ENCODE measurements at places on chromosomes 3 and 15. TPM values are rescaled to one million over a fixed set of nuclear protein-coding genes. Genes with fewer than 3 reads are reported as not detected.

SRP14 gene
- polyA plus RNA-seq = 457 TPM

DNA sequence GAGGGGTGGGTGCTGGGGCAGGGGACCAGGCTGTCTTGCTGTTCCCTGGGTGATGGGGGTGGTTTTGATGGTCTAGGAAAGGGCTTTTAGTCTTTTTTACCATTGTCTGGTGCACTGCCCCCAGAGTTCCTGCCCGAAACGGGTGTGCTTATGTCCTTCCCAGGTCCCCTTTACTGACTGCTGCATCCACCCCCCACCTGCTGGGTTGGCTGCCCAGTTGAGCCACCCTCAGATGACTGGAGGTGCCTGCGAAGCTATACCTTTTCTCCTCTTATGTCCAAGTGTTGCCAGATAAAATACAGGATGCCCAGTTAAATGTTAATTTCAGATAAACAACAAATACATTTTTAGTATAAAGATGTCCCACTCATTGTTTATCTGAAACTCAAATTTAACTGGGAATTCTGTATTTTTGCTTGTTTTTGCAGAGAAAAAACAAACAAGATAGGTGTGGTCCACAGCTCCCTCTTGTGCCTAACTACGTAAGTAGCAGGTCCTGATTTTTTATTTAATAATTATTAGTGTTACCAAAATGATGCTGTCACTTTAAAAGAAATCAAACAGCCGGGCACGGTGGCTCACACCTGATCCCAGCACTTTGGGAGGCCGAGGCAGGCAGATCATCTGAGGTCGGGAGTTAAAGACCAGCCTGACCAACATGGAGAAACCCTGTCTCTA lies 6.1 kb upstream of the RPP14 start:
- peak; percentile 82 for DNase-seq

DNA sequence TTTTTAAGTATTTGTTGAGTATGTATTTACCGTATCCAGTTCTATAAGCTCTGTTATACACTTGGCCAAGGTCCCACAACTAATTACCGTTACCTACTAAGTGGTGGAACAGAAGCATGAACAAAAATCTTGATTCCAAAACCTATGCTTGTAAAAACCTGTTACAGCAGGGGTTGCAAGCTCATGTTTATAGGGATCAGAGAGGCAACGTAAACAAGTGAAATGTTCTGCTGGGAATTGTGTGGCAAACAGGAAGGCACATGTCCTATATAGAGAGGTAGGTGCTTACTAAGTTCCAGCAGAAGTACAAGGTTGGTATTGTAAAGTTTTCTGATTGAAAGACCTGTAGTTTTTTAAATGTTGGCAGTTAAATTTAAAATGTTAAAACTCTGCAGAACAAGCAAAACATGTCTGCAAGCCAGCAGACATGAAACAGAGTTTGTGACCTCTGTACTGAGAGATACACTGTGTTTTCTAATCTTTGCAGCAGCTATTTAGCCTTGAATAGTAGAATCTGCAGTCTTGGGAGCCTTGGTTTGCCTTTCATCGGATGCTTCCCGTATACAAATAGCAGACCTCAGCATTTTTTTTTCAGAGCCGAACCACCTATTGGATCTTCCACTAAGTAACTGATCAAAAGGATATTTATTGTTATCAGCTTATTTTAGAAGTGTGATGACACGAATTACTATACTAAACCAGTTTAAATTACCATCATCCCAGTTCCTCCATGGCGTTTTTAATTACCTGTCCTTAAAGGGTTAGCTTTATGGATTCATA lies 11.4 kb downstream of the IREB2 start:
- DNase-seq = no peak

GRCh38 chr3:69250014-69250413 lies 127.6 kb upstream of the LMOD3 start:
- DNase-seq = peak; percentile 89

- DNase-seq = no peak
Observed at GRCh38 chr15:25611603-25612002, 172.8 kb upstream of the UBE3A start.

DNA sequence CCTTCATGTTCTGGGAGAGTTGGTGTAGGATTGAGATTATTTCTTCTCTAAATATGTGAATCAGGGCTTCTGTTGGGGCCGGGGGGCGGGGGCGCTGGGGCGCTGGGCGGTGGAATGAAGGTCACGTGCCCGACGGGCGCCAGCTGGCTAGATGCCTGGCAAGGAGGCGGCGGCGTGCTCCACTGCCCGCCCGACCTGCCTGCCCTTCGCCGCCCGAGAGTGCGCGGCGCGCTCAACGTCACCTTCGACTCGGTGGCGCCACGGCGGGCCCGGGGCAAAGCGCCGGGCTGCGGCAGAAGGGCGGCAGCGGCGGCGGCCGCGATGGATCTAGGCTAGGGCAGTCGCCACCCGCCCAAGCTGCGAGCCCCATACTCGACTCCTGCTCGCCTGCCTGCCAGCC lies 47.0 kb upstream of the LHFPL4 start:
- peak; percentile 28 for DNase-seq

- no peak for DNase-seq
Observed at GRCh38 chr3:105511031-105511430, 144.3 kb downstream of the ALCAM start.

KBTBD13 gene
- not detected for polyA plus RNA-seq

DNA sequence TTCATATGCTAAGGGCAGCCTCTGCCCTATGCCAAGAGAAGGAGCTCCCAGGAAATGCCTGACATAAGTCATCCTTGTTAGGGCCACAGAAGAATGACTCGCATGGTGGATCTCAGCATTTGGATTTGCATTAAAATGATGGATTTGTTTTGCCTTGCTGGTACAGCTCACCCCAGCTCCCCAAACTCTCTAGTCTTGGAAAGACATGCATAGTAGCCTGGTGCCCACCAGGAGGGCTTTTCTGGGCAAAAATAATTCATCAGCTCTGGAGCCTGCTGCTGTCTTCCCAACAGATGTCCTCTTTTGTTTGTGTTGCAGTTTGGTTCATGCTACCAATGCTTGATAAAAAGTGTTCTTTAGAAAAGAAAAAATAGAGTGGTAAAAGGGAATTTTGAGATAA lies 833.0 kb downstream of the AGBL1 start:
- DNase-seq = no peak

DNA sequence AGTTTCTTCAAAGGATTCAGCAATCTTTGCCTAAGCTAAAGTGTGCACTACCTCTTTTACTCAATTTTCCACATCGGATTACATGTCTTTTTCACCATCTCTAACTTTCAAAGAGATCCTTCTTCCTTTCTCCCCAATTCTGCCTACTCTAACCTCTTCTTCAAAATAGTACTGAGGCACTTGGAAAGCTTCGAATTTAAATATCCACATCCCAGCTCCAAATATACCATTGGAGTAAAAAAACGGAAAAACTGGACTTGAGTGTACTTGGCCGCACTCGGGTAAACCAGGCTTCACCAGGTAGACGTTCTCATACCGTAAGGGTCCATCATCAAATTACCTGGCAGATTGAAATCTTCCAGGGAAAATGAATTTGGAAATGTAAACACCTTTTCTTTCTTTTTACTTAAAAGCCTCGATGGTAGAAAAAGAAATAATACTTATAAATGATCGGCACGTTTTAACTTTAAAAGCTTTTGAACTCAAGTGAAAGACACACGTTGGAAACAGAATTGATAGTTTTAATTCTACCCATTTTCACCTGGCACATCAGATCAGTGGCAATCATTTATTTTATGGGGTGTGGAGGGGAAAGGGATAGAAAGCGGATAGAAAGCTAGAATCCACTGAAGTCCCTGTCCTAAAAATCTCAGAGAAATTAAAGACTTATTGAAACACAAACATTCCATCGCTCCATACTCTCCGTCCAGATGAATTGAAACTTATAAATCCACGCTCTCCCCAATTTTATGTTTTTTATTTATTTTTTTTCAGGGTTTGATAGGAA lies 8.2 kb upstream of the MEIS2 start:
- DNase-seq = peak; percentile 59

GRCh38 chr3:151403246-151403645 lies 18.7 kb upstream of the P2RY12 start:
- DNase-seq = no peak

- no peak for DNase-seq
Observed at GRCh38 chr3:65967451-65967850, 71.3 kb downstream of the MAGI1 start.

- DNase-seq = no peak
Observed at GRCh38 chr15:34606545-34606944, 23.1 kb upstream of the GOLGA8B start.

WNT5A gene
- 0.34 TPM for polyA plus RNA-seq

HCLS1 gene
- 7.0 TPM for polyA plus RNA-seq

LIPC gene
- polyA plus RNA-seq = 0.63 TPM

ATP13A5 gene
- not detected for polyA plus RNA-seq

GRCh38 chr15:99717161-99718009 lies 15.9 kb downstream of the LYSMD4 start:
- peak; percentile 83 for DNase-seq
